ENCODE measurements at places on chromosomes 2 and 18.

DNA sequence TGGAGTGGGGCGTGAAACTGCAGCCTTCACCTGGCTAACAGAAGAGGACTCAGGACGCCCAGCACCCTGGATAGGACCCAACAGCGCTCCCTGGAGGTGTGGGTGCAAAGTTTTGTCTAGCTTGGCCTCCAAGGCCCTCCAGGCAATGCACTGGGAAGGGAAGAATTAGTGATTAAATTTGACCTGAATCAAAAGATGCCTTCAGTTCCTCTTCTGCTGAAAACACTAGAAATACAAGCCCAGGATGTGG lies 779 bp upstream of the TRIB2 start:
- peak; percentile 72 for DNase-seq

DNA sequence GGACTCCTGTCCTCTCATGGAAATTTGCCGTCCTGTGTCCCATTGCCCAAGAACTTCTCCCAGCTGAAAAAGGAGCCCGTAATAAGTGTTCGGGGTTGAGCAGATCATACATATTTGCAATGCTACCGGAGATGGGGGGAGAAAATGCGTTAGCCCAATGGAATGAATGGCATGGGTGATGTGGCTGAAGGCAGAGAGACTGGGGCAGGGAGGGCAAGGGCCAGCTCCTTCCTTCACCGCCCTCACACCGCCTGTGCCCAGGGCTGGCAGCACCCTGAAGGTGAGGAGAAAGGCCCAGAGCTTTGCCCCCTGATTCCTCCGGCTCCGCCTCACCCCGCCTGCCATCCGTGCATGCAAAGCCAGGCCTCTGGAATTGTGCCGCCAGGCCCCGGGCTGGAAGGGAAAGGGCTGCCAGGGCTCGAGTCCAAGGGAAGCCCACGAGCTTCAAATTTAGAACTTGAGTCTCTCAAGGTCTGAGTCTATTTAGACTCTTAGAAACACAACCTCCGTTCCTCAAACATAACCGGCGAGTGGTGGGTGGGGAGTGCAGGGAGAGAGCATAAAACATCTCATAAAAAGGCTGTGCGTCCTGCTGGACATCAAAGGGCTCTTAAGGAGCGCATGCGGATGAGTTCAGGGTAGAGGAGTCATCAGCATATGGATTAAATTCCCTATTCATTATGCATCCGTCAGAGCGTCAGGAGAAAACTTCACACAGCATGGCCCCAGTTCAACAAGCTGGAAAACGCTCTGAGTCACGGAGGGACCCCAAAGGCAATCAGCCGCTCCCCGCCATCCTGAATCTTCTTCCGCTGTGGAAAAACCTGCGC lies 121.7 kb upstream of the GLI2 start:
- no peak for DNase-seq

DNA sequence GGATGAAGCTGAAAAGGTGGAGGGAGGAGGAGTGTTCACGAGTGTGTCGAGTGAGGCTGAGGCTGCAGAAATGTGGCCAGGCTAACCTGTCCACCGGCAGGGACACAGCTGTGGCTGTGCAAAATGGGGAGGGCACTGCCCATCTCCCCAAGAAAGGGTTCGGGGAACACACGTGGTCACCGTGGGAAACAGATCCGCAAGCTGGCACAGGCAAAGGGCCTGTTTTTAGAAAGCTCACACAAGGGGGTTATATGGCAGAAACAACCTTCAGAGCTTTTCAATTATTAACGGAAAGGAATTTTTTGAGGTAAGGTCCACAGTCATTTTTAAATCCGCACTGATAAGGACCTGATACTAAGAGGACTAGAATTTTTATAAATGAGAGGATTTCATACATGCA lies 35.7 kb downstream of the SH3YL1 start:
- no peak for DNase-seq

GRCh38 chr2:73925033-73925704 lies 1.5 kb upstream of the DGUOK start:
- no peak for DNase-seq

DNA sequence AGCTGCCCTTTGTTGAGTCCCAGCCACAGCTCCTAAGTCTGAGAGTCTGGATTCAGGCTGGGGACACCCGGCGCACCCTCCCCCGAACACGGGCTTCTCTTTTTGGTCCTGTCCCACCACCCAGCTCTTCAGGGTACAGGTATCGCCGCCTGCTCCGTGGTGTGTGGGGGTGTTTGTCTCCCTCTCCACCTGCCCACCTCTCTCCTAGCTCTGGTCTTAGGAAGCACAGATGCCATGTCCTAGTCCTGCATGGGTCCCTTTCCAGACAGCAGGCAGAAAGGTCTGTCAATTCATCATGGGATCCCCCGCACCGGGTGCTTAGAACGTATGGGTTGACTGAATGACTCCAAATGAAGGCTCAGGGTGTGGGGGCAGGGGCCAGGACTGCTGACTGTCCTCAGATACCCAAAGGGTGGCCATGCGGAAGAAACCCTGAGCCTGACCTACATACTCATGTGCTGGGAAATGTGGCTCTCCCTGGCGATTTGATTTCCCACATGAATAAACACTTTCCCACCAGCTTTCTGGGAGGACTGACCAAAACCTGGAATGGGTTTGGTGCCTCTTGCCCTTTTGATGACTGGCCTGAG lies 156.8 kb downstream of the CELF4 start:
- DNase-seq: no peak

DNA sequence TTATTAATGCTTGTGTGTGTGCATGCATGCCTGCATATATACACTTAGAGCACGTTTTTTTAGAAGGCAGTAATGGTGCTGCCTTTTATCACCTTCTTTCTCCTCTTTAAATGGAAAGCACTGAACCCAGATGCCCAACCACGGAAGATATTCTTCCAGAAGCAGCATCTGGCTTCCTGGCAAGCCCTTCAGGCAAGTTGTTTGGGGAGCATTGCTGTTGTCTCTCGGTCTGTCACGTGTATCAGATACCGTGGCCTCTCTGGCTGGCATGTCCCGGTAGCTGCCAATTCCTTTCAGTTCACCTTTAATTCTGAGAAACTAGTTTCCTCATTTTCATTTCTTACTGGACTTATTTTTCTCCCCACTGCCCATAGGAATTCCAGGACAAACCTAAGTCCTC lies 587.8 kb downstream of the ARHGAP15 start:
- no peak for DNase-seq

DNA sequence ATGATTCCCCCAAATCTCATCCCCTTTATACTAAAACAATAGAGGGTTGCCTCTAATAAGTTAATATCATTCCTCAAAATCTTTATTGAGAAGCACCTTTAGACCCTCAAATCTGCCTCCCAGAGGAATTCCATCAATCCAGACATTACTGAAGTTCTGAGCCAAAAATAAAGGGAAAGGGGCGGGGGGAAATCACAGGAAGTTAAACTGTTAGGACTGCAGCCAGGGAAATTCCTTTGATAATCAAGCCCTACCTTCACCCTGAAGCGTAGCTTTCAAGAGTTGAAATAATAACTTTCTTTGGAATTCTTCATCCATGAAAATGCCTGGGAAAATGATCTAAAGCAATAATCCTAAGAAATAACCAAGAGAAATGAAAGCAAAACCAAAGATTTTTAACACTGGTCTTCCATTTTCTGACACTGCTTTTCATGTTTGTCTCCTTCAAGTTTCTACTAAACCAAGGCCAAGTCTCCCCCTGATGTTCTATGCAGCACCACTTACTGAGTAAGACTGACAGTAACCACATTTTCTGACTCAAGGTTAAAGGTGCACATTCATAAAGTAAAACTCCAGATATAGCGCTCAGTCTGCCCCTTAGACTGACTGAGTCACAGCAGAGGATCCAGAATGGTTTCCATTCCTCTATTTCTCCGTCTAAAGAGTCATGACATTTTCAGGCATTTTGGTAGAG lies 78.2 kb downstream of the TCF4 start:
- peak; percentile 61 for DNase-seq

DNA sequence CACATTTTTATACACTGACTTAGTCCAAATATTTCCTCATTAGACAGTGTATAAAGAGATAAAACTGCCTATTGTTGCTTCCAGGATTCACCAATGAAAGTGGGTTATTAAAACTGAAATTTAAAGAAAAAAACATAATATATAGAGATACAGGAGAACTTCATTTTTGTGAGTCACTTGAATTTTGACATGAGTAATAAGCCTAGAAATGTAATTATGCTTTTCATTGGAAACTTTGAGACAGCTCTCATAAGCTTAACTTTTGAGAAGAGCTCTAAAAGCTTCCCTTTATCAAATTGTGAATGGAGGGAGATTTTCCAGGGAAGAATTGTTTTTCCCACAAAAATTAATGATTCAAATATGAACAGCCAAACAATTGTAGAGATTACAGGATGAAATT lies 14.1 kb downstream of the DYNC2LI1 start:
- DNase-seq: no peak

DNA sequence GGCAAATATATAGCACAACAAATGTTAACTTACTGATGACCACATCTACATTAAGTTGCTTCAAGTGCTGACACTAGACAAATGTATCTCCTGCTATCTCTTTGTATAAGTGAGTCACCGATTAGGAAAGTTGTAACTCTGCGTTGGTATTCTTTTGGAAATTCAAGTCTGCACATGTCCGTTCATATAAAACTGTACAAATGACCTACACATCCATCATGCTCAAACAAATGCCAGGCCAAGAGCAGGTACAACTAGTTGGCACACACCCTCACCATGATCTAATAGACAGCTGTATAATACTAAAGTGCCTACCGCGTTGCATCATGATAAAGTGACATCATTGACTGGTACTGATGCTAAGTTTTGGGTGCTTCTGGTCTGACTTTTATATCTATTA lies 141.1 kb downstream of the RBMS1 start:
- no peak for DNase-seq

DNA sequence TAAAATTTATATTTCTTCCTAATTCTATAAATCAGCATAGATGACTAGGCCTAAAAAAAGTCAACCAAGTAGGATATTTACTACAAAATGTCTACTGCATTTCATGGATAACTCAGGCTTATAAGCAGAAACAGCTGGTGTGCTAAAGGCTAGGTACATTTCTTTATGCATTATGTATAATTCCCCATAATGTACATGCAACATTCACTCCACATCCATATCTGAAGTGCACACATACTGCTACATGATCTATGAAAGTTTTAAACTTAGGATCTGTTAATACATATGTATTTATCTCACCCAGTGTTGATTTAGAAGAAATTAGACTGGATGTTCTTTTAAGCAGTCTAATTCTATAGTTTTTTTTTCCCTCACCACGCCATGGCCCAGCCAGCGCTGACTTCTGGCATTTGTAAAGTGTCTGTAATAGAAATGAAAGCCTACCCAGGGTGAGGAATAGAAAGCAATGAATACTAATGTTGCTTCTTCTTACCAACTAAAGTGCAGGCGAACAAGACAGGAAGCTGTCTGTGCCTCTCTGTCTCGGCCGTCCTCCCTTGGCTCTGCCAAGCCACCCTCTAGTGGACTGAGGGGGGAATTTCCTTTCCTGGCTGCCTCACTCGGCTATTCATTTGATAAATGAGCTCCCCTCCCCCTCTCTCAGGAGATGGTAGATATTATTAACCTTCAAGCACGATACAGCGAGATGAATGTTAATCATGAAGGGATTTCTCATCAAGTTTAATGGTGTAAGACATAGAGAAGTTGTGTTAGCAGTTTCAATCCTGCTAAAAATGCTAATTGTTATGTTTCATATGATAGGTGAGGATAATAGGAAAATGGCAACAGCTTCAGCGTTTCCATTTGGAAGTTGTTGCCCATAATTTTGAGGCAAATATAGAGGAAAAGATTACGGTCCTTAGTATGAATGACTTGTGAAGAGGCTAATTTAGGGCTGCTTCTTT lies 384.5 kb downstream of the MTX2 start:
- no peak for DNase-seq

GRCh38 chr2:160210599-160211138 lies 10.6 kb upstream of the ITGB6 start:
- DNase-seq: peak; percentile 70

GRCh38 chr2:5700551-5700950 lies 8.4 kb downstream of the SOX11 start:
- no peak for DNase-seq

DNA sequence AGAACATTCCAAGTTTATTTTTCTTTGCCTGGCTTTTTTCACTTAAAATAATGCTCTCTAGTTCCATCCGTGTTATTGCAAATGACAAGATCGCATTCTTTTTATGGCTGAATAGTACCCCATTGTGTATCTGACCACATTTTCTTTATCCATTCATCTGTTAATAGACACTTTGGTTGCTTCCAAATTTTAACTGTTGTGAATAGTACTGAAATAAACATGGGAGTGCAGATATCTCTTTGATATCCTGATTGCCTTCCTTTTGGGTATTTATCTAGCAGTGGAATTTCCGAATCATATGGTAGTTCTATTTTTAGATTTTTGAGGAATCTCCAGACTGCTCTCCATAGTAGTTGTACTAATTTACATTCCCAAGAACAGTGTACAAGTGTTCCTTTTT lies 230.5 kb downstream of the FIGN start:
- no peak for DNase-seq

DNA sequence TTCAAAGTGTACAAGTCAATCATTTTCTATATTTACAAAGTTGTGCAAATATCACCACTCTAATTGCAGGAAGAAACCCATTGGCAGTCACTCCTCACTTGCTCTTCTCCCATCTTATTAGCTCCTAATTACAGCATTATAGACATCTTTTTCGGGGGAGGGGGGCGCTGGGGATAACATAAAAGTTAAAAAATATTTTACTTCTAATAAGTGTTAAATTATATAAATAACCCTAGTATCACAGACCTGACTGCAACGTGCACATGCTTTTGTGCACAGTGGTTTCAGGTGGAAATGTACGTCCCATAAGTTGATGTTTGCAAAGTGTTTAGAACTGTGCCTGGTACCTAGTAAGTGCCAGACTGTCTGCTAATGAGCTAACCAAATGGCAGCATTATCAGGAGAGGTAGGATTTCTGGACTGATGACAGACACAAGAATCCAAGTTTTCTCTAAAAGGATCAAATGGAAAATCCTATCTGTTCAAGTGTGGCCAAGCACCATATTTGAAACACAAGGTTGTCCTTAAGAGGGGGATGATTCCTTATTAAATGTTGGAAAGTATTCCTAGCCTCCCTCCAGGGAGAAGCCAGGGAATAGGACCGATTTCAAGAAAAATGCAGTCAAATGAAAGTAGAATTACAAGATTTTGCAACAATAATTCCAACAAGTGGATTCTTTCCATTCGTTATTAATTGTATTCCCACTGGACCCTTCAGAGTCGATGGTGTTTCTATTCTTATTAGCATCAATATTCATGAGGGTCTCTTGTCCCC lies 70.0 kb downstream of the ACKR3 start:
- DNase-seq: no peak

DNA sequence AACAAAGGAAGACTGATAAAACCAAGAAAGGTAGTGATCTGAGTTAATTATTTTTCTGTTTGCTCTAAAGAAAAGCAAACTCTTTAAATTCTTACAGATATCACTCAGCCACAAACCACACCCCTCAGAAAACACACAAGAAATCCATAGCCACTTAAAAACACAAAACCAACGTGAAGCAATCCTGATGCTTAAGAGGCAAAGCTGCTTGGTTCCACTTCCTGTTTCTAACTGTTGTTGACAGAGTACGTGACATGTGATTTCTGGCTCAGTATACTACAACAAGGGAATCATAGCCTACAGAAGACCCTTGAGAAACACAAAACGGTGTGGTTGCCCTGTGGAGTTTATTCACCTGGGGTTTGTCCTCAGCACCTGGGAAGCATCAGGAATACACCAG lies 240.9 kb upstream of the APCDD1 start:
- DNase-seq: peak; percentile 16

- peak; percentile 54 for DNase-seq
Observed at GRCh38 chr2:6909431-6910385, 7.5 kb upstream of the RNF144A start.
